ENCODE measurements at places on chromosomes 2 and 18. TPM values are rescaled to one million over a fixed set of nuclear protein-coding genes. Genes with fewer than 3 reads are reported as not detected.

ANO7 gene
- total RNA-seq: 3.2 TPM

HSBP1L1 gene
- total RNA-seq: not detected

C2orf78 gene
- not detected for total RNA-seq

CHMP1B gene
- total RNA-seq: 23.7 TPM

LBX2 gene
- total RNA-seq: not detected

PLCL1 gene
- total RNA-seq: 0.32 TPM

NT5C1B gene
- not detected for total RNA-seq

FMNL2 gene
- 54.9 TPM for total RNA-seq

SPP2 gene
- not detected for total RNA-seq

SH3BP4 gene
- total RNA-seq: 32.1 TPM

TAF1B gene
- 36.8 TPM for total RNA-seq

RAD51AP2 gene
- total RNA-seq: 0.16 TPM

XDH gene
- total RNA-seq: 1.5 TPM

TMEM214 gene
- total RNA-seq: 55.2 TPM

TET3 gene
- total RNA-seq: 30.3 TPM

CRYGC gene
- not detected for total RNA-seq

RBM43 gene
- 8.1 TPM for total RNA-seq

UGT1A8 gene
- not detected for total RNA-seq

DYNAP gene
- total RNA-seq: not detected

SIX2 gene
- total RNA-seq: not detected

SERPINB13 gene
- not detected for total RNA-seq

PRKAG3 gene
- not detected for total RNA-seq

INO80D gene
- total RNA-seq: 18.8 TPM

DPP10 gene
- 2.1 TPM for total RNA-seq

MAP4K3 gene
- 37.1 TPM for total RNA-seq

AQP12B gene
- not detected for total RNA-seq

POU3F3 gene
- 26.7 TPM for total RNA-seq

ZBTB7C gene
- total RNA-seq: 0.45 TPM

CTLA4 gene
- 1.3 TPM for total RNA-seq

CYP27C1 gene
- total RNA-seq: 10.1 TPM

MOGAT1 gene
- total RNA-seq: not detected

CHN1 gene
- total RNA-seq: 58.7 TPM

ANKRD30B gene
- not detected for total RNA-seq

ATP6V1B1 gene
- 4.6 TPM for total RNA-seq

CFC1 gene
- not detected for total RNA-seq

ST6GAL2 gene
- total RNA-seq: 9.7 TPM

GLI2 gene
- total RNA-seq: 49.1 TPM

IL36A gene
- not detected for total RNA-seq

B3GNT7 gene
- 0.79 TPM for total RNA-seq

DSG3 gene
- not detected for total RNA-seq

LNPK gene
- total RNA-seq: 36.4 TPM

SLC9A4 gene
- total RNA-seq: not detected

ASNSD1 gene
- total RNA-seq: 46.8 TPM

CFAP221 gene
- total RNA-seq: 3.0 TPM

CCDC85A gene
- total RNA-seq: 0.16 TPM
